ENCODE measurements at places on chromosomes 11 and 22. TPM values are rescaled to one million over a fixed set of nuclear protein-coding genes. Genes with fewer than 3 reads are reported as not detected.

The MIOX gene
- total RNA-seq = not detected

The SLC6A5 gene
- total RNA-seq = not detected

The SLCO2B1 gene
- 2.0 TPM for total RNA-seq

The PRG3 gene
- total RNA-seq = not detected

The OR6Q1 gene
- not detected for total RNA-seq

The CCDC87 gene
- 0.45 TPM for total RNA-seq

The GAB4 gene
- not detected for total RNA-seq

The CHID1 gene
- 35.1 TPM for total RNA-seq

The LDHAL6A gene
- total RNA-seq = not detected

The HBB gene
- not detected for total RNA-seq

The UBQLN3 gene
- total RNA-seq = not detected

The CHADL gene
- total RNA-seq = 0.99 TPM

The FLRT1 gene
- total RNA-seq = not detected

The CASP5 gene
- total RNA-seq = not detected

The ISX gene
- total RNA-seq = not detected

The SCN2B gene
- 0.33 TPM for total RNA-seq
